Stimulated activated CD4-positive, alpha-beta T cell treated with anti-CD3 and anti-CD28 coated beads, Interleukin-4, amount 100 ng/mL, for 48 hours (primary cell): ENCODE measurements at places on chromosomes 13 and 19.

DNA sequence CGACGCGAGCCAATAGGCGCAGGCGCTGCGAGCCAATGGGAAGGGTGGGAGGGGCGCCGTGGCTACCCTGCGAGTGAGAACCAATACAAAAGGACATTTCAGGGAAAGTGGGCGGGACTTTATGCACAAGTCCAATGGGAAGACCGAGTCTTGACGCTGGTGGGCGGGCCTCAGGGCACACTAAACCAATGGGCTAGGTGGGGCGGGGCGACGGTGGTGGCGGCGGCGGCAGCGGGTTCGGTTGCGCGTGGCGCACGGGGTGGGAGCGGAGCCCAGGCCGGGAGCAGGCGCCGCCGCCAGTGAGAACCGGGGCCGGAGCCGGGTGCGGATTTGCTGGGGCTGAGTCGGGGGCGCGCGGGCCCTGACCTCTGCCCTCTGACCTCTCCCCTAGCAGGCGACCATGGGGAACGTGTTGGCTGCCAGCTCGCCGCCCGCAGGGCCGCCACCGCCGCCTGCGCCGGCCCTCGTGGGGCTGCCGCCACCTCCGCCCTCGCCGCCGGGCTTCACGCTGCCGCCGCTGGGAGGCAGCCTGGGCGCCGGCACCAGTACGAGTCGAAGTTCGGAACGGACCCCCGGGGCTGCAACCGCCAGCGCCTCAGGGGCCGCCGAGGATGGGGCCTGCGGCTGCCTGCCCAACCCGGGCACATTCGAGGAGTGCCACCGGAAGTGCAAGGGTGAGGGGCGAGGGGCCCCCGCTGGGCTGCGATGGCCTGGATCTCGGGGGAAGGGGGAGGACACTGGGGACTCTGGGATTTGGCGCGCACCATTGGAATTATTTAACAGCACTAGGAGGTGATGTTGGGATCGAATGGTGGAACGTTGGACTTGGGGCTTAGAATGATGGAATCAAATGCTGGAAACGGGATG is at the start of gene TOMM40:
Gene TOMM40 (plus strand): TSS at position 239 of the 867 bp plus-strand sequence. CDS start 162 bp downstream, at position 401.
- DNase-seq, result peak; percentile 100

DNA sequence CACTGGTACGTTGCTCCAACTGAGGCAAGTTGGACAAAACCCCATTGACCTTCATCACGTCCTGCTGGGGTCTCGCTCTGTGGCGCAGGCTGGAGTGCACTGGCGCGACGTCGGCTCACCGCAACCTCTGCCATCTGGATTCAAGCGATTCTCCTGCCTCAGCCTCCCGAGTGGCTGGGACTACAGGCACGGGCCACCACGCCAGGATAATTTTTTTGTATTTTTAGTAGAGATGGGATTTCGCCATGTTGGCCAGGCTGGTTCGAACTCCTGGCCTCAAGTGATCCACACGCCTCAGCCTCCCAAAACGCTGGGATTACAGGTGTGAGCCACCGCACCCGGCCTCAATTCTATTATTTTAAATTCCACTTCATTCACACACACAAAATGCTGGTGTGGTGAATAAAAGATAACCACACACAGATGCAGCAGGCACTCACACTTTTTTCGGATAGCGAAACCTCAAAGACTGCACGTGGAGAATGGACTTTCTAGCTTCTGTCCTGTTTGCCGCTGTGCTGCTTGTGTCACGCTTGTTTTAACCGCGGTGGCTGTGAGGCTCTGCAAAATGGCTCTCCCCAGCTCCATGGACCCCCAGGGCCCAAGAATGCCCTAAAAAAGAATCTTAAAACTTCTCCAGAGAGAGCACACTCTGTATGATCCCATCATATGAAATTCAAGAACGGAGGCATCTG is 58.4 kb downstream of the COL4A1 start:
- no peak for DNase-seq

DNA sequence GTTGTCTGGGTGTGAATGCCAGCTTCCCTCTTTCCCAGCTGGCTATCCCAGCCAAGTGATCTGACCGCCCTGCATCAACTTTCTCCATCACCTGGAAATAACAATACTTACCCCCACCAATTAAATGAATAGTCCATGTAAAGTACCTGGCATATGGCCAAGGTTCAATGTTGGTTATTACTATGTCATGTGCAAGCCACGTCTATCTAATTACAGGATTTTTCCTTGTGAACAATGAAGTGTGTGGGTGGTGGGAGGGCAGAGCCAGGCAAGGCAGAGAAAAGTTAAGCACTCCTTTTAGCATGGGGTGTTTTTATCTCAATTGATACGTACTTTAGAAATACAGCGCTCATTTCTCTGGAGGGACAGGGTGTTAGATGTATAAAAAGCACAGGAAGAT is 121.1 kb downstream of the NHLRC3 start:
- no peak for DNase-seq

DNA sequence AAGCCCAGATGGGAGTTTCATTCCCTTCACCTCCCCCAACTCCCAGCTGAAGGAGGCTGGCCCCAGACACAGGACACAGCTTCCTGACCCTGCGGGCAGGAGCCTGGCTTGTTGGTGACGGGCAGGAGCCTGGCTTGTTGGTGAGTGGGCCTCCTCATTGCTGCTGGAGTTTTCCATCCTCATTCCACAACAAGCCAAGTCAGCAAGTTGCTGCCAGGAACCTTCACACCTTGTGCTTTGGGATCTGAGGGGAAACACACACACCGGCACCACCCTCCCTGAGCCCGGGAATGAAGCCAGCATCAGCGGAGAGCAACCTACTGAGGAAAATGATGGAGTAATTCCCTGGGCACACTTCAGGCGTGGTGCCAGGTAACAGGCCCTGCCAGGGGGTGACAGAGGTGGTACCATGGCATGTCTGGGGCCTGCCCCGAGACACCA is 74.9 kb downstream of the ALOX5AP start:
- DNase-seq, result no peak

GRCh38 chr13:93248627-93249047 is 22.0 kb downstream of the GPC6 start:
- DNase-seq, result no peak

- no peak for DNase-seq
Observed at GRCh38 chr19:18473003-18473705, 35.2 kb upstream of the ISYNA1 start.

- no peak for DNase-seq
Observed at GRCh38 chr19:5792224-5792623, 1.3 kb upstream of the DUS3L start.

GRCh38 chr19:31255831-31256592 is 93.2 kb downstream of the TSHZ3 start:
- no peak for DNase-seq
